ENCODE measurements at places on chromosomes 7 and 10.

DNA sequence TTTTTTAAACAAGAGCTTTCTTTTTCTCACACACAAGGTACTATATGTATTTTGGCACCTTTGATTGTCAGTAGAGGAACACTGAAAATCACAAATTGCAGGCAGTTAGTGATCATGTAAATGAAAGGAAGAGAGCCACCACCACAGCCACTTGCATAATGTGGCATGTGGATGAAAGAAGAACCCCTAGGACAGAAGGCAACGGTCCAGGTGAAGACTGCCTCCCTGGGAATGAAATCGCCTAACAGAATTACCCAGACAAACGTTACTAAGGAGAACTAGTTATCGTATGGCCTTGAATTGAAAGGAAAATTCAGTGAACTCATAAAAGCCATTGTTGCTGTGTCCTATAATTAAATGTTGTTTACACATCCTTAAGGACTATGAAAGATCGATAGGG lies 41.2 kb upstream of the PTPRZ1 start:
- no peak for DNase-seq

- DNase-seq, result no peak
These were observed 182.9 kb downstream of the BMPER start for GRCh38 chr7:34087892-34088891.

GRCh38 chr7:49885593-49886285 lies 112.3 kb downstream of the VWC2 start:
- DNase-seq, result no peak

DNA sequence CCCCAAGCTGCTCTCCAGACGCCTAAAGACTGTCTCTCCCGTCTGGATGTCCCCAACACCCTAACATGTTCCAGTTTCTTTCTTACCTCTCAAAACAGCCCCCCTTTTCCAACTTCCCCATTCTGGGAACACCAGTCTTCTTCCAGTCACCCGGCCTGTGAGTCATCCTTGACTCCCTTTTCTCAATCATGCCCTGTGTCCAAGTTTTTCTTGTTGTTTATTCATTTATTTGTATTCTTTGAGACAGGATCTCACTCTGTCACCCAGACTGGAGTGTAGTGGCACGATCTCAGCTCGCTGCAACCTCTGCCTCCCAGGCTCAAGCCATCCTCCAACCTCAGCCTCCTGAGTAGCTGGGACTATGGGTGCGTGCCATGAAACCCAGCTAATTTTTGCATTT lies 15.6 kb downstream of the SNX10 start:
- no peak for DNase-seq

DNA sequence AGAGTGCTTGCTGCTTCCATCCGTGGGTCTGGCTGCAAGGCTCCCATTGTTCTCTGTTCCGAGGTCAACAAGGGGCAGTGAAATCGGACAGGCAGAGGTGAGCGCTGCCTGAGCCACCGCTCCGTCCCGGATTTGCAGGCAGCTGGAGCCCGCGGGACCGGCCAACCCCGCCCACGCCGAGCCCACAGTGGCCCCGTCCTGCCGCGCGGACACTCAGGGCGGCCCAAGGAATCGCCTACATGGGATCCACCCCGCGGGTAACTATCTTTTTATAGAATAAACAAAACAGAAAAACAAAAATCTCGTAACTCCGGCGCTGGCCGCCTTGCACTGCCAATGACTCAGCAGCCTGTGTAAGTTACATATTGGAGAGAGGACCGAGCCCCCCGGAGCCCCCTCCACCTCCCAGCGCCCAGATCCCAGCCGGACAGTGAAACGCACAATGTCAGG lies 1.9 kb downstream of the BNIP3 start:
- DNase-seq, result no peak

- DNase-seq, result no peak
These were observed 120.0 kb downstream of the DPP6 start for GRCh38 chr7:154172236-154172635.

- no peak for DNase-seq
These were observed 34.6 kb downstream of the PLXNA4 start for GRCh38 chr7:132541656-132542055.

GRCh38 chr10:30527623-30528428 lies 93.8 kb downstream of the MAP3K8 start:
- no peak for DNase-seq

DNA sequence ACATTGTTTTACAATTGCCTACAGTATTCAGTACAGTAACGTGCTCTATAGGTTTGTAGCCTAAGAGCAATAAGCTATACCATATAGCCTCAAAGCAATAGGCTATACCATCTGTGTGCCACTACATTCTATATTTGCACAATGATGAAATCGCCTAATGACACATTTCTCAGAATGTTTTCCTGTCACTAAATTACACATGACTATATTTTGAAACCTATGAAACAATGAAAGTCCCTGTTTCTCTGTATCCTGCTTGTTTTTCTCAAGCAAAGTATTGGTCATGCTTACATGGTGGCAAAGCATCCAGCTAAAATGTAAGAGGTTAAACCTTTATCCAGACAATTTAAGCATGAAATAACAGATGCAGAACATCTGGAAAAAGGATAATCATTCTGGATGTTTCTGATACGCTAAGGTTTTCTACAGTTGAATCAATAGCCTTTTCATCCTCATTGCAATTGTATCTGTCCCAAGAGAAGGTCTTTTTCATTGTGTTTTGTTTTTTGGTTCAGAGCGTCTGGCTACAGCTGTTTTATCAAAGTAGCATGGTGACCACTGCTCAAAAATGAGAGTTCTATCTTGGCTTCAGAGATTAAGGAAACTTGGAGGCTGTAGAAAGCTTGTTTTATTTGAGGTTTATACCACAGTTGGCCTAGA lies 81.7 kb downstream of the CSTF2T start:
- DNase-seq, result no peak

- DNase-seq, result no peak
These were observed 2.1 kb upstream of the CRHR2 start for GRCh38 chr7:30684351-30684750.

GRCh38 chr10:103125323-103126267 lies 67.5 kb downstream of the NT5C2 start:
- DNase-seq, result peak; percentile 71

DNA sequence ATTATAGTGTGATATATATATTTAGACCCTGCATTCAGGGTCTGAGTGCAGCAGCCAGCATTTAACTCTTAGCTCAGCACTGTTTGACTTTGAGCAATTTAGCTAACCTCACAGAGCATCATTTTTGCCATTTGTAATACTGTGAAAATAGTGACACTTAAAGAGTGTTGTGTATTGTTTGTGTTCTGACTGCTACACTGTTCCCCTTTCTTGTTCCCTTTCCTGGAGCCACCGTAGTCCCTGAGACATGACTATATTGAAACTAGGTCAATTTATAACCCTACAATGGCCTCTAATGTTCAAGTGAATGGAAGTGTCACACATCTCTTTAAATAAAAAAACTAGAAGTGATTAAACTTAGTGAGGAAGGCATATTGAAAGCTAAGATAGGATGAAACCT lies 20.3 kb upstream of the CD36 start:
- no peak for DNase-seq

Data from GM12864 (cell line).